Activated CD8-positive, alpha-beta memory T cell treated with anti-CD3 and anti-CD28 coated beads, Interleukin-2, amount 50 U/mL, for 4 hours (primary cell): ENCODE measurements at places on chromosomes 13 and 19.
A peak's percentile ranks its signal among the peaks of the same experiment; 100 is the strongest.

GRCh38 chr13:87128036-87128435 is 543.1 kb upstream of the SLITRK5 start:
- no peak for DNase-seq

- DNase-seq: no peak
These were observed 43.6 kb downstream of the LYL1 start for GRCh38 chr19:13058951-13059660.

DNA sequence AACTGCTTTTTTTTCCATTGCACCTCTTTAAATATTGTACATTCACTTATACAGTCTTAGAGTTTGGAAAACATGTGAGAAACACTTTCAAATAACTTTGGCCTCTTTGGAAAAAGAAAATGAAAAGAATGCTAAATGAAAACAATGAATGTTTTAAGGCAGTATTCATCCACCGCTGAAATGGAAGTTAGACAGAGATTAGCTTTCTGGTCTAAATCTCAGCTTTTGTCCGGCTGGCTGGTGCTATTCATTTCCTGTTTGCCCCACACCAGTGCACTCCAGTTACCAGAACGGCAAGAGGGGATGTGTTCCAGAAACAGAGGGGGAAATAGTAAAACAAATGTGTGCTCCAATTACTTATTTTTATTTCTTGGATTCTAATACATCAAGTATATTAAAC is 1201.3 kb downstream of the EFNB2 start:
- DNase-seq: no peak

DNA sequence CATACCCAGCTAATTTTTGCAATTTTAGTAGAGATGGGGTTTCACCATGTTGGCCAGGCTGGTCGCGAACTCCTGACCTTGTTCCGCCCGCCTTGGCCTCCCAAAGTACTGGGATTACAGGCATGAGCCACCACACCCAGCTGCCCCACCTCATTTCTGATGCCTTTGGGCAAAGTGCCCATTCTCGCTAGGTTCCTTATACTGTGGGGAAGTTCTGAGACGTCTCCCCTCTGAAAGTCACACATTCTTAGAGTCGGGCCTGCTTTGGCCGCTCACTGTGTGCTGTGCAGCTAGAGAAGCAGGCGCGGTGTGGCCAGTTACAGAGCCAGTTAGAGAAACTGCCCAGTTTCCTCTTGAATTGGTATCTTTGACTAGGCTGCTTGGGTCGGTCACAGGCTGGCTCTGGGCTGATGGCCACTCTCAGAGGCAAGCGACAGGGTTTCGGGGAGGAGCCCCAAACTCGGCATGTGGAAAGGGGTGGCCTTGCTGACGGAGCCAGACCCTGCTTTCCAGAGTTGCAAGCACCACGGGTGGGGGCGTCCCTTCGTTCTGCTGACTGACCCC is 18.0 kb downstream of the PRAM1 start:
- no peak for DNase-seq

DNA sequence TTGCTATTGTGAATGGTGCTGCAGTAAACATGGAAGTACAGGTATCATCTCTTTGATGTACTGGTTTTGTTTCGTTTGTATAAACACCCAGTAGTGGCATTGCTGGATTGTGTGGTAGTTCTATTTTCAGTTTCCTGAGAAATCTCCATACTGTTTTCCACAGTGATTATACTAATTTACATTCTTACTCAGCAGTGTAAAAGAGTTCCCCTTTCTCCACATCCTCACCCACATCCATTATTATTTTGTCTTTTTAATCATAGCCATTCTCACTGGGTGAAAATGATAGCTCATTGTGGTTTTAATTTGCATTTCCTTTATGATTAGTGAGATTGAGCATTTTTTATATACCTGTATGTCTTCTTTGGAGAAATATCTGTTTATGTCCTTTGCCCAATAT is 62.3 kb upstream of the PARP4 start:
- DNase-seq: no peak

GRCh38 chr13:98842858-98843481 is 90.5 kb upstream of the SLC15A1 start:
- peak; percentile 63 for DNase-seq

DNA sequence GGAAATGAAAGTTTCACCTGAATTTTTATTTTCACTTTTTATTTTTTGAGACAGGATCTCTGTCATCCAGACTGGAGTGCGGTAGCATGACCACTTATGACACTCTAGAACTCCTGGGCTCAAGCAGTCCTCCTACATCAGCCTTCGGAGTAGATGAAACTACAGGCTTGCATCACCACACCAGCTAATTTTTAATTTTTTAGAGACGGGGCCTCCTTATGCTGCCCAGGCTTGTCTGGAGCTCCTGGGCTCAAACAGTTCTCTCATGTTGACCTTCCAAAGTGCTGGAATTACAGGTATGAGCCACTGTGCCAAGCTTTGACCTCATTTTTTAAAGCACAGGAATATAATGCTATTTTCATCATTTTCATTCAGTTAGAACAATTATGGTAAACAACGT is 297.0 kb upstream of the KLHL1 start:
- DNase-seq: no peak

DNA sequence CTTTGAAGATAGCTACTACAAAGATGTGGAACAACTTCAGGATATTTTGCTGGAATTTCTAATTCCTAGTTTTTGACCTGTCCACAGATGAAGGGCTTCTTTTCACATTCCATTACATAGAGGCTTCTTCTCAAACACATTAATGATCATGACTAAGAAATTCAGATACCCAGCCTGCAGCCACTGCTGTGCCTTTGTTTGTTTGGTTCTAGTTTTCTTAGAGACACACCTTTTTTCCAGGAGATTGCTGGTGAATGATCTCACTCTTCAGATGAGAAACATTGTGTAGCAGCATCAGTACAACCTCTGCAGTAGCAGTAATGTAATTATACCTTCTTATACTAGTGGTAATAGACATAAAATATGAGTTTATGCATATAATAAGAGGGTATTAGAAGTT is 5.0 kb downstream of the TDRD3 start:
- no peak for DNase-seq

DNA sequence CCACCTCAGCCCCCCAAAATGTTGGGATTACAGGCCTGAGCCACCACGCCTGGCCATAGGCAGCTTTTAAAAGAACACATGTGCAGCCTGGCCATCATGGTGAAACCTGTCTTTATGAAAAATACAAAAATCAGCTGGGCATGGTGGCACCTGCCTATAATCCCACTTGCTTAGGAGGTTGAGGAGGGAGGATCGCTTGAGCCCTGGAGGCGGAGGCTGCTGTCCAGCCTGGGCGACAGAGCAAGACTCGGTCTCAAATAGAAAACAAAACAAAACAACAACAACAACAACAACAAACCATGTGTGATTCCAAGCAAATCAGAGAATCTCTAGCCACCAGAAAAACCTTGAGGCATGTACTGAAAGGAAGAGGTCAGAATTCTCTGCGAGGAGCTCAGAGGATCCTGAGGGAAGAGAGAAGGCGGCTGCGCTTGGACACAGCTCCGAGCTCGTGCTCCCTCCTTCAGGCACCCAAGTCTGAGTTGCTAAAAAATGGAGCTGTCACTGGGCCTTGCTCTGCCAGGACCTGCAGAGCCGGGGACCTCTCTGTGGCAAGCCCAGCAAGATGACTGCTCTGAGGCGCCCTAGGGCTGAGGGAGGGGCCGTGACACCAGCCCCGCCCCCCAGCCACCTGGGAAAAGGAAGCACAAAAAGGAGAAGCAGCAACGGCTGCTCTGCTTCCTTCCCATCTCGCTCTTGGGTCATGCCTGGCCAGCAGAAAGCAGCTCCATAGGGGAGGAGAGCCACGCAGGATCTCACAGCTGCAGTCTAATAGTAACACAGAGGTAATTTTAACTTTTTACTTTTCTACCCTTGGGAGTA is at the start of gene ARL11:
Gene ARL11, plus strand, starts transcription at position 677 of the 822 bp plus-strand sequence. CDS start 1,941 bp downstream, outside the sequence.
- peak; percentile 57 for DNase-seq

DNA sequence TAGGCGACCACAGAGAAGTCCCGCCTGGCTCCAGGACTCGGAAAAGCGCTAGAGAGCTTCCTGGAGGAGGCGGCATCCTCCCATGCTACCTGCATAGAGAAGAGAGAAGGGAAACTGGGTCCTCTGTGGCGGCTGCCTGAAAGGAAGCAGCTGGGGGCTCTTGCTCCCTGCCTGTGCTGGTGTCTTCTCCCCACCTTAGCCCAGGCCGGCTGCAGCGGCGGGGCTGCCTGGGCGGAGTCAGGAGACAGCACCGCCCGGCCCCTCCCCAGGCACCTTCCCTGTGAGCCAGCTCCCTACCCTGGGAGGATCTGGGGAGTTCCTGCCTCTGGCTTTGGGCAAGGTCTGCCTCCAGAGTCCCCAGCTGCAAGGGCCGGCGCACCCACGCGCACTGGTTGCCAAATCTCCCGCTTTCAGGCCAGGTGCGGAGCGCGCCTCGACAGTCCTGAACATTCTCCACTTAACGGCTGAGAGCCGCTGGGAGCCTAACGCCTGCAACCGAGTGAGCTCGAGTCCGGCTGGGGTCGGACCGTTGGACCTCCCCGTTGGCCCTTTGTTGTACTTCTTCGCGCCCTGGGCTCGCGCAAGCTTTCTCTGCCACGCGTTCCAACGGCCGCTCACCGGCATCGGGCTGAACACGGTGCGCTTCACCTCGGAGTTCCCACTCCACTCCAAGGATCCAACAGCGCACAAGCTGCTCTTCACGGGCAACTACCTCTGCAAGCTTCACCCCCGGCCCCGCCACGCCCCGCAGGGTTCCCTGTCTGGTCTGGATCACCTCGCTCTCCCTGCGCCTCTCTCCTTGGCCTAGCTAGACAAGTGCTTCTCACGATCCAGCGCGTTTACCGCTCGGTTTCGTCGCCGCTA is 21.8 kb upstream of the ZNF30 start:
- DNase-seq: no peak

DNA sequence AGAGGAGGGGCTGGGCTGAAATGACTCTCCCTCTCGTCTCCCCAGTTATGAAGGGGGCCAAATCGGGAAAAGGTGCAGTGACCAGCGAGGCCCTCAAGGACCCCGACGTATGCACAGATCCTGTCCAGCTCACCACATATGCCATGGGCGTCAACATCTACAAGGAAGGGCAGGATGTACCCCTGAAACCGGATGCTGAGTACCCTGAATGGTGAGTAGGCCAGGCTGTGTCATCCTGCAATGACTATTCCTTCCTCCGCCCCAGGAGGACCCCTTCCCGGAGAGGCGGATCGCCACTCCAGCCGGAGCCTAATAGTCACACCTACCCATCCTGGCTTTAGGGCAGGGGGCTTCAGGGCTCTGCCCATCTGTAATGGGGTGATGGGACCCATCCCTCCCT is 2.6 kb downstream of the MRPL54 start:
- no peak for DNase-seq

GRCh38 chr13:80945328-80945727 is 604.4 kb upstream of the SPRY2 start:
- no peak for DNase-seq

DNA sequence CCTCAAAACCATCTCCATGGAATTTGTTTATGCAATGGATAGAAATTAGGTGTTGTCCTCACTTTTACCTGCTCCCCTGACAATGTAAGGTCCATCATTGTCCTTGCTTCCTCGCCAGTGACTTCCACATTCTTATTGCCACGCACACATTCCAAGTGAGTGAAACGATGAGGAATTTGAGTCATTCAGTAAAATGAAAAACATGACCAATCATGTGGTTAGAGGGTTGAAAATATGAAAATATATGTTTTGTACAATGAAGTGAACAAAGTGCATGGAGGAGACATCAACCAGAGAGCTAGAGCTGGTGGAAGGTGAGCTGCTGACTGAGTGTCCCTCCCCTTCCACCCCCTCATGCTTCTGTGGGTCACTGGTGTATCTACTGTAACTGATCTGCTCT is 91.7 kb downstream of the ATP8A2 start:
- DNase-seq: no peak

- DNase-seq: no peak
These were observed 418.8 kb downstream of the DACH1 start for GRCh38 chr13:71448080-71448630.

GRCh38 chr13:53159431-53159830 is 130.8 kb downstream of the OLFM4 start:
- no peak for DNase-seq

- no peak for DNase-seq
These were observed 801 bp downstream of the QTRT1 start for GRCh38 chr19:10701955-10702525.

DNA sequence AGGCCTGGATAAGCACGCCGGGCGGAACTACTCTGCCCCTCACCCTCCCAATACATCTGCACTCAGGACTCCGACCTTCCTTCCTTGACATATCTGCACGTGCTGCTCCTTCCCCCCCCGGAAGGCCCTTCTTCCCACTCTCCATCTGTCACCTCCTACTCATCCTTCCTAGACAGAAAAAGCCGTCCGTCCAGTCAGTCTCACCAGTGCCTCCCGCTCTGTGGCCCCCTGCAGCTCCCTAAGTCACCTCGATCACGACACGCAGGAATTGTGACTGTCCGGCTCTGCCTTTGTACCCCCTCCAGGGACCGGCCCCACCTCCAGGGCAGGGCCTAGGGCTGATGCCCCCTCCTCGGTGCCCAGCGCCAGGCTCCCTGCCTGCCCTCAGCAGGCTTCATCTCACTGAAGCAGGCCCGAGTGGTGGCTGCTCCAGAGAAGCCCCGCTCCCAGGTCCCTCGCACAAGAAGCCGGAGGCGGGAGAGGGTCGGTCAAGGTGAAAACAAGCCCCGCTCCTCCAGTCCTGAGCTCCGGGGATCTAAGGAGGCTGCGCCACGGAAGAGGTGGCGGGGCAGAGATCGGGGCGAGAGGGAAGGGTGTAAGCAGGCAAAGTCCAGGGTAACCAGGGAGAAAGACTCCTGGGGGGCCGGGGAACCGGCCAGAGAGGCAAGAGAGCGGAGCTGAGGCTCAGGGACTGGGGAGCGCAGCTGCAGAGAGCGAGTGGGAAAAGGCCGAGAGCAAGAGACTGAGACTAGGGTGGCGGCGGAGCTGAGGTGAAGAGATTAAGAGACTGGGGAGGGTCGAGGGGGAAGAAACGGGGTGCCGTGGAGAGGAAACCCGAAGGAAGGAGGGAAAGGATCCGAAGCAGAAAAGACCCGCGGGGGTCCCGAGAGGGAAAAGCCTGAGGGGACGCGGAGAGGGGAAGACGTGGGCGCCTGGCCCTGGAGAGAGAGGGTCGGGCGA is 1.1 kb downstream of the PPP6R1 start:
- DNase-seq: no peak

- DNase-seq: no peak
These were observed 159.8 kb downstream of the CYSLTR2 start for GRCh38 chr13:48813518-48813917.

GRCh38 chr13:20499986-20500385 is 25.7 kb downstream of the CRYL1 start:
- no peak for DNase-seq

DNA sequence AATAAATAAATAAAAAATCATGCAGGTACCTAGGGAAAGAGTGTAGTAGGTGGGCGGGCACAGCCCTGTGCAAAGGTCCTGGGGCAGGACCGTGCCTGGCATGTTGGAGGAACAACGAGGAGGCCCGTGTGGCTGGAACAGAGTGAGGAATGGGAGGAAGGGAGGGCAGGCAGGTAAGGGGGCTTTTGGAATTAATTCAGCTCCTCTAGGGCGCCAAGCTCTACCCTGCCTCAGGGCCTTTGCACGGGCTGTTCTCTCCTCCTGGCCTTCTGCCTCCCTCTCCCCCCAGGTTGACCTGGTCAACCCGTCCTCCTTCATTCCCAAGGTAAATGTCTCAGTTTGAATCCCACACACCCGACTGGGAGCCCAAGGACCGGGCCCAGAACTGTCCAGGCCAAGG is 31.1 kb upstream of the SEMA6B start:
- DNase-seq: no peak

- DNase-seq: no peak
These were observed 76.2 kb upstream of the IRS2 start for GRCh38 chr13:109862627-109863026.
